Suppressor macrophage (primary cell): ENCODE measurements at places on chromosomes 16 and 17.

- no peak for DNase-seq
Observed at GRCh38 chr17:80675438-80676095, 130.9 kb downstream of the RPTOR start.

GRCh38 chr16:19522760-19523159 lies 862 bp upstream of the GDE1 start:
- no peak for DNase-seq

DNA sequence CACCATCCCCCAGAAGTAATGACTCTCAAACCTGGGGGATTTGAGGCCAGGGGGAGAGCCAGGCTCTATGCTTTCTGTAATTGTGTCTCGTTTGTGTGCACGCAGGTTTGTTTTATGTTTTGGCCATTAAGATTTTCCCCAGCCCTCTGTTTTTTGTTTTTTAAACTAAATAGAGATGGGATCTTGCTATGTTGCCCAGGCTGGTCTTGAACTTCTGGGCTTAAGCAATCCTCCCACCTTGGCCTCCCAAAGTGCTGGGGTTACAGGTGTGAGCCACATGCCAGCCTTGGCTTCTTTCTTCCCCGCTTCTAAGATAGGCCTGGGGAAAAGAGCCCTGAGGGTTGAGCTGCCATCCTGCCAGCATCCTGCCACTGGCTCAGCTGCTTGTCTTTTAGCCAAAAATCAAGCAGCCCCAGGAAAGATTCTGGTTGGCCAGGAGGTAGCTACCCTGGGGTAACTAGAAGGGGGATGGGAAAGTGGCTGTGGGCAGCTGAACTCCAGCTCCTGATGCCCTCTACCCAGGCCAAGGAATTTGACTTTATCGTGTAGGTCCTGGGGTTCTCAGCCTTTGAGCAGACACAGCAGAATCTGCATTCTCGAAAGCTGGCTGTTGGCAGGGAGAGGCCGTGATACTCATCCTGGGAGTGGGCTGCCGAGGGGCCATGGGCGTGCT lies 18.4 kb downstream of the KDM8 start:
- DNase-seq: no peak

DNA sequence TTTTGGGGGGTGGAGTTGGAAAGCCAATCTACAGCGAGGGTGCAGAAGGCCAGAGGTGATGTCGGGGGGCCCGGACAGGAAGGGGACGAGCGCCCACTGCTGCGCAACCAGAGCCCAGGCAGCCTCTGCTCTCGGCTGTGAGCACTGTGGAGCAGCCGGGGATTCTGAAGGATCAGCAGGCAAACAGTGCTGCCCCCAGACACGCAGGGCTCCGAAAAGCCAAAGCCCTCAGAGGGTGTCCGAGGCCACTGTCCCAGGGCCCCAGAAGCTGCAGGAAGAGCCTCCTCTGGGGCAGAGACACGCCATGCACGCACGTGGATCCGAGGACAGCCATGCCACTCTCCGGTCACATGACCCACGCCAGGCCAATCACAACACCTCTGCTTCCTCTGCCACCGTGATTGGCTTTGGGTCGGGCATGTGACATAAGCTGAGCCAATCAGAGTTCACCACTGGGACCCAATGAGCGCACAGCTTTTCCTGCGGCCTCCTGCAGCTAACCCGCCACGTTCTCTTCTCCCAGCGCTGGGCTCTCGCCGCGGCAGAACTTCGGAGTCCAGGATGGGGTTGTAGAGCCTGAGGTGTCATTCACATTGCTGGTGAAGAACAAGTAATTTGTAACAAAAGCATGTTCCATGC lies 40.7 kb downstream of the ACTG1 start:
- DNase-seq: no peak

DNA sequence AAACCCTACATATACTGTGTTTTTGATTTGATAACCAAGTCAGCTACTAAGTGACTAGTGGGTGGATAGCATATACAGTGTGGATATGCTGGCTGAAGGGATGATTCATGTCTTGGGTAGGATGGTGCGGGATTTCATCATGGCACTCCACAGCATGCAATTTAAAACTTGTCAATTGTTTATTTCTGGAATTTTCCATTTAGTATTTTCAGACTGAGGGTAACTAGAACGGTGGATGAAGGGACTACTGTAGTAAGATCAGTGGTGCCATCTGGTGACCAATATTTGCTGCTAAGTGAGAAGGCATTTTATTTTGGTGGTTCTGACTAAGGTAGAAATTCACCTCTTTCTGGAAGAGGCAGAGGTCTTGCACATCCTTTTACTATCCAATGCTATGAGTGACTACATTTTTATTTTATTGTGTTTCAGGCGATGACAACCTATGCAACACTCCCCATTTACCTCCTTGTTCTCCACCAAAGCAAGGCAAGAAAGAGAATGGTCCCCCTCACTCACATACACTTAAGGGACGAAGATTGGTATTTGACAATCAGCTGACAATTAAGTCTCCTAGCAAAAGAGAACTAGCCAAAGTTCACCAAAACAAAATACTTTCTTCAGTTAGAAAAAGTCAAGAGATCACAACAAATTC lies 3.1 kb downstream of the CDC6 start:
- peak; percentile 64 for DNase-seq

GRCh38 chr17:50414808-50415207 lies 11.2 kb upstream of the ACSF2 start:
- no peak for DNase-seq

DNA sequence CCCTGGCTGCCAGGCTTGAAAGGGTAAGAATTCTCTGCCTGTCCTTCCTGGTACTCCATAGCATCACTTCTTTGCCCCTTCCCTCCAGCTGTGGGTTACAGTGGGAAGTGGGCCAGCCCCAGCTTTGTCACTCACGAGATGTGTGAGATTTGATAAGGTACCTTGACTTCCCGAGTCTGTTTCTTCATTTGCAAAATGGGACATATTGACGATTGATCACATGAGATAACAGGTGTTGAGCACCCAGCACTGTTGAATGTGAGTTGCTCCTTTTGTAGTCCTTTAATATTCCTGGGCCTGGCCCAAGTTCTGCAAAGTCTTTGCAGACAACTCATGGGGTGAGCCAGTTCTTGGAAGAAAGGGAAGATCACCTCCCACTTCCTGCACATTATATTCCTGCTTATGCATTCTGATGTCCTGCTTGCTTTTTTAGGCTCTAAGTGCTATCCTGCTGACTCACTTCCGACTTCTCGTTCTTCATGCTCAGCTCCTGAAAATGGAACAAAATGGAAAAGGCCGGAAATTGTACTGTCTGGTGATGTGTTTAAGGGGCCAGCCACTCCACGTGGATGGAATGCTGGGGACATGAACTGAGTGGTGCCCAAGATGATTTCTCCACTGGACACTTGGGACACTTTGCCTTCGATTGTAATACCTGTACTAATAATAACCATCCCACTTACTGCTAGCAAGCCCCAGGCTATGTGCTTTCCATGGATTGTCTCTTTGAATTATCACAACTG lies 8.3 kb upstream of the NLK start:
- peak; percentile 70 for DNase-seq

DNA sequence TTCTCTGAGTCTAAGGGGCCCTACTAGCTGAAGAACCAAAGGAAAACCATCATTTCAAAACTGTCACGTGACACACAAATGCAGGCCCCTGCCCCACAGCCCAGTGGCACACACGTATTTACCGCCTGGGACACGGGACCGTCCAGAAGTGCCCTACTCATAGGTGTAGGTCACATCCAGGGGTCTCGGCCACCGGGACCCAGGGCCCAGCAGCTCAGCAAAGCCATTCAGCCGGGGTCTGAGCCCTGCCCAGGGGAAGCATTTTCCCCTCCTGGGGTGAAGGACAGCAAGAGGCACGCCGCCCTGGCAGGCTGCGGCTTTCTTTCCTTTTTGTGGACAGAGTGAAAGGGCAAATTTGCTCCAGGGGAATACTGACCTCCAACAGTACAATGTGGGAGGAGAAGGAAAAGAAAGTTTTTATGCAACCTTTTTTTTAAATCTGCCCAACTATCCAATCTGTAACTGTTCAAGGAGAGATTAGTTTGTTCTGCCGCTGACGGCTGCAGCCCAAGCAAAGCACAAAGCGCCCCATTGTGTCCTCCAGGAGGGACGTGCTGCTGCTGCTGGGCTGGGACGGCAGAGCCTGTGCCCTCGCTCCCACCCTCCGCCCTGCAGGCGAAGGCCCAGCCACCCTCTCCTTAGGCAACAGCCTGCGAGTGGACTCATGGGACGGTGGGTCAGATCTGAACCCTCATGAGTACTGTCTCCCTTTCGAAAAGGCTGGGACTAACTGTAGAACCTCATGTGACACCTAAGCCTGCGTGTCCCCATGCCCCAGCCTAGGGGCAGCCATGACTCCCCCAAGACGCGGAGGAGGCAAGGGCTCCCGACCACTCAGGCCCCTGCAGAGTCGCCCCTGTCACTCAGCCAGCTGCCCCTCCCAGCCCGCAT lies 21.3 kb downstream of the SLC7A5 start:
- no peak for DNase-seq

- no peak for DNase-seq
Observed at GRCh38 chr17:33637534-33637933, 344.4 kb upstream of the ASIC2 start.

DNA sequence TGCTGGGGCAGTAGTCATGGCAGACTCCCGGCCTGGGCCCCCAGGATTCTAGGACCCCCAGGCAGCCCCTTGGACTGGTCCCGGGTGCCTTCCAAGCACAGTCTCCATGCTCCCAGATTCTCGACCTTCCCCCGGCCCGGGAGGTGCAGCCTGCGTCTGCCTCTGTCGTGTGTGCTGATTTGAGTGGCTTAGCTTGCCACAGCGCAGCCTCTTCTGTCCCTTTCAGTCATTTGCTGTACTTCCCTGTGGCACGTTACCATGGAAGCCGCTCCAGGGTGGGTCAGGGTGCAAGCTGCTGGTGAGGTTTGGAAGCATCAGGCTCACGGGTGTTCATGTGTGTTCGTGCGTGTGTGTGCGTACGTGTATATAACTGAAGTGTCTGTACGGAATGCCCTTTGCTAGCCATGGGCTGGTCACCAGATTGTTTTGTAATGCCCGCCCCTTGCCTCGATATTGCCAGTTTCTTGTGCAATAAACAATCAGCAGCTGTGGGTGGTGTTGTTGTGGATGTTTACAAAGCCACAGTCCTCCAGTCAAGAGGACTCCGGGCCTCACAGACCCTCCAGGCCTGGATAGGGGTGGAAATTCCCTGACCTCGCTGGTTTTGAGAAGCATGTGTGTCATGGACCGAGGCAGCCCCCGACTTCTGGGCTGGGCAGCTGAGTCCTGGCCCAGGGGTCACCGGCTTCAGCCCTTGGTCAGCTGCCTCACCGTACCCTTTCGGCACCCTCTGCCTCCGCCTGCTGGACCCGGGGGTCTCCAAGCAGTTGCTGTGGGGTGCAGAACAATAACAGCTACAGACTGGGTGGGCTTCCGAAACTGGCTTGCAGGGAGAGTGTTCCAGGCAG lies 9.7 kb upstream of the CLEC18A start:
- DNase-seq: no peak

- peak; percentile 56 for DNase-seq
Observed at GRCh38 chr16:9647981-9648701, 534.1 kb downstream of the GRIN2A start.

GRCh38 chr16:17784073-17784472 lies 313.3 kb upstream of the XYLT1 start:
- no peak for DNase-seq

DNA sequence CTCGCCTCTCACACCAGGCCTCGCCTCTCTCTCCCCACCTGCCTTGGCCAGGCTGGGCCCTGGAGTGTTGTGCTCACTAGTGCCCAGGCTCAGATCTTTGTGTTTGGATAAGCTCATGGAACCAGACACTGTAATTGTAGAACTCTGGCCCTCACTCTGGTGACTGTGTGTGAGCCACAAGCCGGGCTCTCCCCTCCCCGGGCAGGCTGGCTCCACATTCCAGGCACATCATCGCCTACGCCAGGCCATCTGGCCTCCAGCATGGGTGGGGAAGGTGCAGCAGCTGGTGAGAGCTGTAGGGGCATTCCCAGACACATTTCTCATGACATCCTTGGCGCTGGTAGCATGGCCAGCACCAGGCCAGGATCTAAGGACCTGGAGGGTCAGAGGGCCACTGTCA lies 202.3 kb downstream of the RAB11FIP4 start:
- DNase-seq: no peak

GRCh38 chr16:10940501-10941079 lies 1.7 kb downstream of the DEXI start:
- DNase-seq: peak; percentile 69
